Dermis blood vessel endothelial cell (primary cell): ENCODE measurements at places on chromosomes 11 and 22. TPM values are rescaled to one million over a fixed set of nuclear protein-coding genes. Genes with fewer than 3 reads are reported as not detected.

- no peak for DNase-seq
These were observed 35.9 kb downstream of the EFCAB6 start for GRCh38 chr22:43776081-43776670.

DNA sequence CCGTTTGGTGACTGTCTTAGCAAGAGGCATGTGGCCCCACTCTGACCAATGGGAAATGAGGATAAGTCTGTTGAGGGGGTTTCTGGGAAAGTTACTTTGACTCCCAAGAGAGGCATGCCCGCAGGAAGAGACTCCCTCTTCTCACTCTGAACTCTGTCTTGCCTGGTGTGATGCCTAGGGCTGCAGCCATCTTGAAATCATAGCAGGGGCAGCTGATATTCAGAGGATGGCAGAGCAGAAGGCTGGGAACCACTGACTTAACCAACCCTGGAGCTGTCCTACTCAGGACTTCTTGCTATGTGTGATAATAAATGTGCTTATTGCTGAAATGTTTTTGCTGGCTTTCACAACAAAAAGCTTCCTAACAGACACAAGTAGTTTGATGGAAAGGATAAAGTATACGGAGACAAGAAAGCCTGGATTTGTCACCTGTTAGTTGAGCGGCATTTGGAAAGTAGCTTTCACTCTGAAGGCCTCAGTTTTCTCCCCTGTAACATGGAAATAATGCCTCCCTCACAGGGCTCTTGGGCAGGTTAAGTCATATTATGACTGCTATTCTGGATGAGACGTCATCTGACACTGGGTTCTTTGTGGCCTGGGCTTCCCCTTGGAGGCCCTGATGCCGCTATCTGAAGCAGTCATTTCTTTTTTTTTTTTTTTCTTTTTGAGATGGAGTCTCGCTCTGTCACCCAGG, 128.5 kb downstream of the CEP164 start:
- DNase-seq, result no peak

DNA sequence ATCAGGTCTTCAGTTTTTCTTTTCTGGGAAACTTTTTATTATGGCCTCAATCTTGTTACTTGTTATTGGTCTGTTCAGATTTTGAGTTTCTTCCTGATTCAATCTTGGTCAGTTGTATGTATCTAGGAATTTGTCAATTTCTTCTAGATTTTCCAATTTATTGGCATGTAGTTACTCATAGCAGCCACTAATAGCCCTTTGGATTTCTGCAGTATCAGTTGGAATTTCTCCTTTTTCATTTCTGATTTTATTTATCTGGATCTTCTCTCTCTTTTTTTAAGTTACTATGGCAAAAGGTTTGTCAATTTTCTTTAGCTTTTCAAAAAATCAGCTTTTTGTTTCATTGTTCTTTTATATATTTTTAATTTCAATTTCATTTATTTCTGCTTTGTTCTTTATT, 419.6 kb upstream of the KIRREL3 start:
- DNase-seq, result no peak

DNA sequence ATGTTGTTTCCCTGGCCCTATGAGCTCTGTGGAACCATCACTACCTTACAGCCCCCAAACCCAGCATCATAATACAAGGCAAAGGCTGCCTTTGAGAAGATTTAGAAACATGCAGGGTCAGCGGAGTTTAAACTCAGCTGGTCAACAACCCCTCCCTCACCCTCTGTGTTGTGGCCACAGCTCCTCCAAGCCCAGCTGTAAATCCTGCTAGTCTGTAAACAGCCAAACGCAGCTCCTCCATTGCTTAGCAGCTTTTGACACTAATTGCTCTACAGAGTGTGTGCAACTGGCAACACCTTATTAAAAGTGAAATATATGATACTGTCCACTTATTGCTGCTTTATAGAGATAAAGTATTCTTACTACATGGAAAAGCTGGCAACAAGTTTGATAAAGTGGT, 29.1 kb downstream of the OPCML start:
- no peak for DNase-seq

DNA sequence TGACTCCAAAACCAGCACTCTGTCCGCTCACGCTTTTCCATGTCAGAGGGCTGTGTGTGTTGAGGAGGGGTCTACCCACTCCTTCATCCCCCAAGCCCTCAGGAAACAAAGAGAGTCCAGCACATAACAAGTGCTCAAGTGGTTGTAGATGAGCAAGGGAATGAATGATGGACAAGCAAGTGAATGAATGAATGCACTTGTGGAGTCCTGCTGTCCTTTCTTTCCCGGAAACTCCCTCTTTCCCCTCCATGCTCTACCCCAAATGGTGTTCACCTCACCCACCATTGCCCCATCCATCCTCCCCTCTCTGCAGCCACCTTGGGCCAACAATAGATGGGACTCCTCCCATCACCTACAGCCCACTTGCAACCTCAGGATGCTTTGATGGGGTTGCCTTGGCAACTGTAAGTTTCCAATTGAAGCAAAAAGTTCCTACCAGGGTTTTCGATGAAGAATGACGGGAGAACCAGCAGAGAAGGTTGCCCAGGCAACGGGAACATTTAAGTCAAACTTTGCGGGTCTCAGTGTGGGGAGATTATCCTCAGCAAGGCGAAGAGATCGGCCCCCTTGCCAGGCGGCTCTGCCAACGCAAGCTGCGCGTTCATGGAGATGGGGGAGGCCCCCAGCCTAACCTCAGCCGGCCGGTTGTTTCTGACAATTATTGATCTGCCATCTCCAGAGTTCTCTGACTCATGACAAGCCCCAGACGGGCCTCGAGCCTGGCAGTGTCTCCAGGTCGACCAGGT, 51.1 kb downstream of the MCM5 start:
- DNase-seq, result no peak

DNA sequence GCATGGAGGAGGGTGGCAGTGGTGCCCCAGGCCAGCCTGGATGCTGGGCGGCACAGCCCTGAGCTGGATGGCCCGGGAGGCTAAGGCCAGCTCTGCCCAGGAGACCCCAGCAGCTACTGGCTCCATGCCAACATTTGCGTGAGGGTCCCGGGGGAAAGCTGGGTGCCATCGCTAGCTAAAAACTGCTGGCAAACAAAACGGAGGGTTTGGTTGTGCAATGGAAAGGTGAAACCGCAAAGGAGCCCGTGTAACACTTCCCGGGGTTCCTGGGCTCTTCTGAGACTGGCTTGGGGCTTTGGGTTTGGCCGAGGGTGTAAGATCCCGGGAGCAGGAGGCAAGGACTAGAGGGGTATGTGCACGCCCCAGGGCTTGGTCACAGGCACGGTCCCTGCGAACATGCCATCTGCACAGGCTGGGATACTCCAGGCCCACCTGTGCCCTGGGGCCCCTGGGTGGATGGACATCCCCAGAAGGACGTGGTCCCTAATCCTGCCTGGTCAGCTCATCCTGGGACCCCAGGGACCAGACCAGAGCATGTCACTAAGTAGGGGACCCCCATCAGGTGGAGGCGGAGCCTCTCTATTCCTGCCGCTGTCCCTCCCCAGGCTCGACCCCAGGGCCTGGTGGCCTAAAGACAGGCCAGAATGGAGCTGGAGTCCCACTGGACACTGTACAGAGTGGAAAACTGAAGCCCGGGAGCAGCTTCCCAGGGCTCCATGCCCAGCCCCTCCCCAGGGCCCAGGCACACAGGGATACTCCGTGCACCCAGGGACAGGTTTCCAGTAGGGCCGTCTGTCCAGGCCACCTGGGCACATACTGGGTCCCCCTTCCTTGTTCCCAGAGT, 44.6 kb downstream of the IGF2 start:
- no peak for DNase-seq

- peak; percentile 19 for DNase-seq
These were observed 1.3 kb downstream of the EIF3M start for GRCh38 chr11:32584921-32585320.

GRCh38 chr22:22999523-22999922, 70.8 kb upstream of the GNAZ start:
- DNase-seq, result no peak

- no peak for DNase-seq
These were observed 25.1 kb downstream of the PRR5 start for GRCh38 chr22:44727148-44727547.

DNA sequence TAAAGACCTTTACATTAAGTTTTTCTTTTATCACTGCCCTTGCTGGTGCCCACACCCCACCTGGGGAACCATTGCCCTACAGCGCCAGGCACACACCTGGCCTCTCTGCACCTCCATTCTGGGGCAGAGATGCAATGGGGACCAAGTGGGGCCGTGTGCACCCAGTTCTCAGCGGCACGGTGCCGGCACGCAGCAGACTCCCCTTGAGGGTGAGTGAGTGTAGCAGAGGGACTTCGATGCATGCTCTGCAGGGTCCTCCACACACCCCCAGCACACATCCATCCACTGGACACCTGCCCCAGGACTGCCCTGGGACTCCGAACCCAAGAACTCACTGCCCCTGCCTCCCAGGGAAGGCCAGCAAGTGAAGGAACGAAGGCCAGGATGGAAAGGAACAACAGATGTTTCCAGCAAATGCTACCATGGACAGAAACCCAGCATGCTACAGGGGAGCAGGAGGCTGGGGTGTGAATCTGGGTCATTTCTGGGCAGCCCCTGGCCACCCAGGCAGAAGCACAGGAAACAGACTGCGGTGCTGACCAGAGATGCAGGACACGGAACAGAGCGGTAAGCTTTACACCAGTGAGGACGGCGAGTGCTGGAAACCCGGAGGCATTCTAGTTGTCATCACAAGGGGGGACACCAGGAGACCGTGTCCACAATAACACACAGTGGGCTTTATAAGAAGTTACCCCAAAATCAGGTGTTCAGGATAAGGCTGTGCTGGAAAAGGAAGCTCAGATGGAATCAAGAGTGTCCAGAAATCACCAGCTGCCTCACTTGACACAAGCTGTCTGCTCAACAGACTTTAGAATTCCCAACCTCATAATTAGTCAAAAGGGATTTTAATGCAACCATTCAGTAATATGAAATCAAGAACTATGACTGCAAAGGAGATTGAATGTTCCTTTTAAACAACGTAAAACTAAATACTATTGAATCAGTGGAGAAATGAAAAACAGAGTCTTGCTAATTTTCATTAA, 32.7 kb upstream of the MOB2 start:
- no peak for DNase-seq

- DNase-seq, result no peak
These were observed 88.2 kb upstream of the OR9Q1 start for GRCh38 chr11:57935402-57936049.

DNA sequence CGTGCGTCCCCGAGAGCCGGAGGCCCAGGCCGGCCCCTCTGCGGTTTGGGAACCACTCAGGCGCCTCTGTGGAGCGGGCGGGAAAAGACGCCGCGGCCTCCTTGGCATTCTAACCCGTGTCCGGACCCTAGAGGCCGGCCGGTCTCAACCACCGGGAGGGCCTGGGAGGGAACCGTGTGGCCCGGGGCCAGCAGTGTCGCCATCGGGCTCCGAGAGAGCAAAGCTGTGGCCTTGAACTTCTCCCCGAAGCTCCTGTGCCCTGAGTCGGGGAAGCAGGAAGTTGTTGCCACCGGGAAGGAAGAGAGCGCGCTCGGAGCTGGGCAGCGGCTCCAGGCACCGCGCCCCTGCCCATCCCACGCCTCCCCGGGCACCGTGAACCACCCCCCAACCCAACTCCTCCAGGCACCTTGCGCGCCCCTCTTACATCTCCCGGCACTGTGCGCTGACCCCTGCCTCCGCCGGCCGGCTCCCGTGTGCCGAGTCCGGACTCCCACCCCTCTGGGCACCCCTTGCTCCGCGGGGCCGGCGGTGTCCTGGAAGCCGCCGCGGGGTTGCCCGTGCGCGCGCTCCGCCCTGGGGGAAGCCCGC, 80.0 kb upstream of the PPARA start:
- peak; percentile 60 for DNase-seq

GRCh38 chr11:112826026-112826425, 135.2 kb upstream of the NCAM1 start:
- DNase-seq, result no peak

- no peak for DNase-seq
These were observed 228.5 kb upstream of the B3GAT1 start for GRCh38 chr11:134640536-134640935.

- DNase-seq, result no peak
These were observed 17.0 kb downstream of the B3GAT1 start for GRCh38 chr11:134395002-134395401.

DNA sequence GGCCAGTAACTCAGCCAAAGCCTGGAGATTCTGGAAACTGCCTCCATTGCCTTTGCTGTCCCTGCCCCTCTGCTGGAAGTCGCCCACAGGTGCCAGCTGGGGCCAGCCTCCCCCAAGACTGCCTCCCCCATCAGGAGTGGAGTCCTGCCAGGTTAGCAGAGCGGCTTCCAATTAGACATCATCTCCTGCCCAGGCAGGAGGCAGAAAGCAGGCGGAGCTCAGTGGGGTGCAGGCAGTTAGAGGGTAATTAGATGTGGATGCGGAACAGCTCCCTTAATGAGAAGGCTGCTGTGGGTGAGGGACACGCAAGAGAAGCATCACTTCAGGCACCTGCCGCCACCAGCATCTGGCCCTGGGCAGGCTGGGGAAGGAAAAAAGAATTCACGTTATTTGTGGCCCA, 90.9 kb upstream of the TP53I11 start:
- DNase-seq, result no peak

GRCh38 chr11:113242060-113242459, 72.3 kb upstream of the TTC12 start:
- DNase-seq, result no peak

GRCh38 chr22:19723983-19724827, 866 bp downstream of the GP1BB start:
- peak; percentile 81 for DNase-seq

- DNase-seq, result no peak
These were observed 798.1 kb downstream of the OPCML start for GRCh38 chr11:132734217-132734616.

DNA sequence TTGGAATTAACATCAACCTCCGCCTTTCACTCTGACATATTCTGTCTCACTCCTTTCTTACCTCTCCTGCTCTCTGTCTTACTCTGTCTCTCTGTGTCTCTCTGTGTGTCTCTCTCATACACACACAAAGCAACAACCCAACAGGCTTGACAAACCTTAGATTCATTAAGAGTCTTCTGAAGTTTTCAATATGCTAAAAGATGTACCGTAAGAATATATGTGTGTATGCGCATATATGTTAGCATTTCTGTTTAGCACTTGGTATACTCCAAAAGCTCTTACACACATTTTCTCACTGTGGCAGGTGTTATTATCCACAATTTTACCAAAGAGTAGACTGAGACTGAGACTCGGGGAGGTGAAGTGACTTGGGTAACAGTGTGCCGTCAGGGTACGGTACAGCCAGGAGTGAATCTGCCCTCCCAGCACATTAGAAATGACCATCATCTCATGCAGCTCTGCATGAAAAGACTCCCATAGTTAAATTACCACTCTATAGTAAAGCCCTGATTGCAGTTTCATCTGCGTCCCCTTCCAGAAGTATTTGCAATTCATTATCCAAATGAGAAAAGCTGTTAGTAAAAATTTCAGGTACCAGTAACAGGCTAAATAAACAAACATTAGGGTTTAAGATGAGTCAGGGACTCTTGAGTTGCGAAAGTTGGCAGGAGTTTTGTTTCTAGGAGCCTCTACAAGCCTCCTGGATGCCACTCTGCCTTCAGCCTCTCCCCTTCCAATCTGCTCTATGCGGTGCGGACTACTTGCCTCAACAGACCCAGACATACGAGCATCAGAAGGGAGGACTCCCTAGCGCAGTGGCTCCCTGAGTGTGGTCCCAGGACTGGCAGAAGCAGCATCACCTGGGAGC, 195.2 kb upstream of the TMEM45B start:
- no peak for DNase-seq

SUSD2 gene
- 0.34 and 0.60 TPM in 2 replicates for total RNA-seq

RAG1 gene
- 1.0 and 1.3 TPM in 2 replicates for total RNA-seq

OR52I2 gene
- not detected in 2 replicates for total RNA-seq

C11orf21 gene
- total RNA-seq, result not detected in 2 replicates

MIOX gene
- not detected in 2 replicates for total RNA-seq

GLYATL2 gene
- 0.09 TPM in 1 of 2 replicates, not detected in the other for total RNA-seq

BTG4 gene
- not detected in 2 replicates for total RNA-seq

OR5L2 gene
- total RNA-seq, result not detected in 2 replicates

RTCB gene
- total RNA-seq, result 151 and 175 TPM in 2 replicates
